Right atrium auricular region (tissue), 2 donors: ENCODE measurements at places on chromosomes 16 and 17.
A peak's percentile ranks its signal among the peaks of the same experiment; 100 is the strongest.

DNA sequence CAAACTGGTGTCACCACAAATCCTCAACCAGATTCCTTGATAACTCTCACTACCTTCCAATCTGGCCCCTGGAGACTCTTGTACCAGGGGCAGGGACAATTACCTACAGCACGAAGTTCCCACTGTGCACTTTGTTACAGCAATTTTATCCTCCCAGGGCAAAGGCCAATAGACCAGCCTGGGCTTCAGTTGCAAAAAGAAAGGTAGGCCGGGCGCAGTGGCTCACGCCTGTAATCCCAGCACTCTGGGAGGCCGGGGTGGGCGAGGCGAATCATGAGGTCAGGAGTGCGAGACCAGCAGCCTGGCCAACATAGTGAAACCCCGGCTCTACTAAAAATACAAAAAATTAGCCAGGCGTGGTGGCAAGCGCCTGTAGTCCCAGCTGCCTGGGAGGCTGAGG is 36.9 kb downstream of the USP7 start:
- DNase-seq = no peak

GRCh38 chr17:21242780-21243515 is 10.3 kb downstream of the NATD1 start:
- DNase-seq = no peak

- no peak for DNase-seq
These were observed 71.3 kb downstream of the IRX5 start for GRCh38 chr16:55001931-55002330.

- no peak for DNase-seq
These were observed 7.6 kb downstream of the RUNDC3A start for GRCh38 chr17:44315760-44316731.

GRCh38 chr16:51430716-51431369 is 279.8 kb upstream of the SALL1 start:
- no peak for DNase-seq

DNA sequence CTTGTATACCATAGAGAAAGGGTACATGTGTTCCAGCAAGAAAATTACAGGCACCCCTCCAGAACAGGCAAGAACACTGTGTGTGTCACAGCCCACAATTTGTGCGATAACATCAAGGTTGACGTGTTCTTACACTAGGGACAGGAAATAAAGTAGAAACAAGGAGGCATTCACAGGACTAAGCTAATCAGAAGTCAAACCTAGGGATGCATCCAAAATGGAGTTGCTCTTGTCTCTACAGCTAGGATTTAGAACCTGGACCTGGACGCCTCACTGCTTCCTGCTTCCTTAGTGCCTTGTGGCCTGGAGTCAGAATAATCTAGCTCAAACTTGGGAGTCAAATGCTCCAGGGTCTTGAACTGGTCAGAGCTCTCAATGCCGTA is 41.3 kb downstream of the GINS3 start:
- DNase-seq = no peak

GRCh38 chr17:45367216-45367615 is 50.4 kb upstream of the MAP3K14 start:
- DNase-seq = no peak

GRCh38 chr17:49527927-49528651 is 33.0 kb downstream of the NGFR start:
- no peak for DNase-seq

- peak; percentile 76 for DNase-seq
These were observed 30.8 kb downstream of the USP10 start for GRCh38 chr16:84730406-84731106.

DNA sequence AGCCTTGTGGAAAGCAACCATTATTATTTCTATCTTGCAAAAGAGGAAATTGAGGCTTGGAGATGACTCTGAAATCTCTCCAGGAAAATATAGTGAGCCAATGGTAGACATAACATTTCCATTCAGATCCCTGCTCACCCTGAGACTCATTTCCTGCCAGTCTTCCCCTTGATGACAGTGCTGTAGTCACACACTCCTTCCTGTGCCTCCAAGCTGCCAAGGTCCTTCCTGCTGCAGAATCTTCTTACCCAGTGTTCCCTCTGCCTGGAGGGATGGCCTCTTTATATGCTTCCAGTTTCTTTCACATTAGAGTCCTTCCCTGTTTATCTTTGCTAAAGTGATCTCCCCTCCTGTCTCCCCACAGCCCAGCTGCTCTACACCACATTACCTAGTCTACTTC is 648.1 kb downstream of the TOX3 start:
- DNase-seq = no peak

- DNase-seq = no peak
These were observed 63.5 kb downstream of the TANC2 start for GRCh38 chr17:63029541-63029940.

DNA sequence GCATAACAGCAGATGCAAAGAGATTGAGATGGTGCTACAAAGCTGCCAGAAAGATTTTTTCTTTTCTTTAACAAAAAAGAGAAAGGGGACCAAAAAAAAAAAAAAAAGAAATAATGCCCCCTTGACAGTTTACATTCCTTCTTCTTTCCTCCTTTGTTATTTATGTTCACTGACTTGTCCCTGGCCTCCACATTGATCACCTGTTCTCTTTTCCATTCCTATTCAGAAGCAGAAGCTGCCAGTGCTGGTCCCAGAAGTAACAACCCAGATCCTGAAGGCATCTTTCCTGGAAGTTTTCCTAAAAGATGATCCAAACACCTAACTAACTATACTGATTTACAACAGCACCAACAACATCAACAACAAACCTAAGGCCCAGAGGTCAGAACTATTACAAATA is 728.1 kb downstream of the KCNJ2 start:
- DNase-seq = no peak

- no peak for DNase-seq
These were observed 115.0 kb downstream of the RAB11FIP4 start for GRCh38 chr17:31506517-31506916.

DNA sequence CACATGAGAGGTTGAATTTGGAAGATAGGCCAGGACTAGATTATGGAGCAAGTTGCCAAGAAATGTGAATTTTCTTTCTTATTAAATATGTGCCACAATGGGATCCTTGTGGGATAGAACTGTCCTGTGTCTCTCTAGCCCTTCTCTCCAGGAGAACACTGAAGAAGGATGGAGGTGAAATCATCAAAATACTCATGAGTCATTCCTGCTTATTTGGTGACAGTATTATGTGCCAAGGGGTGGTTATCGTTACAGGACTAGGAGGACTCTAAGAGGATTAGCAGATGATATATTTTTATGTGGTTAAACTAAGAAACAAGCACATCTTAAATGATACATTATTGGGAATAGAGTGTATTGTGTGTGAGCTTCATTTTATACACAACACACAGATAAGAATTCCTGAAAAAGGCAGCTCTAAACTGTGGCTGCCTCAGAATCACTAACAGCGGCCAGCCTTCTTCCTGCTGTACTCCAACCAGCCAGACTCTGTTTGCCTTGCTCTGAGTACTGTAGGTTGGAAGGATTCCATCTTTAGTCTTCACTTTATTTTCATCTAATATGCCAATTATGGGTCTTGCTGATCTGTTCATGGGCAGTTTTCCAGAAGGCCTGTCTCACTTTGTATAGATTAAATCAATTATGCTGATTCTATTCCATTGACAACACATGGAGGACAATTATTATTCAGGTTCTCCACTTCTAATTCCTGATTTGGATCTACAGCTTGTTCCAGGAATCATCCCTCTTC is 325.8 kb downstream of the ABCC12 start:
- DNase-seq = no peak

DNA sequence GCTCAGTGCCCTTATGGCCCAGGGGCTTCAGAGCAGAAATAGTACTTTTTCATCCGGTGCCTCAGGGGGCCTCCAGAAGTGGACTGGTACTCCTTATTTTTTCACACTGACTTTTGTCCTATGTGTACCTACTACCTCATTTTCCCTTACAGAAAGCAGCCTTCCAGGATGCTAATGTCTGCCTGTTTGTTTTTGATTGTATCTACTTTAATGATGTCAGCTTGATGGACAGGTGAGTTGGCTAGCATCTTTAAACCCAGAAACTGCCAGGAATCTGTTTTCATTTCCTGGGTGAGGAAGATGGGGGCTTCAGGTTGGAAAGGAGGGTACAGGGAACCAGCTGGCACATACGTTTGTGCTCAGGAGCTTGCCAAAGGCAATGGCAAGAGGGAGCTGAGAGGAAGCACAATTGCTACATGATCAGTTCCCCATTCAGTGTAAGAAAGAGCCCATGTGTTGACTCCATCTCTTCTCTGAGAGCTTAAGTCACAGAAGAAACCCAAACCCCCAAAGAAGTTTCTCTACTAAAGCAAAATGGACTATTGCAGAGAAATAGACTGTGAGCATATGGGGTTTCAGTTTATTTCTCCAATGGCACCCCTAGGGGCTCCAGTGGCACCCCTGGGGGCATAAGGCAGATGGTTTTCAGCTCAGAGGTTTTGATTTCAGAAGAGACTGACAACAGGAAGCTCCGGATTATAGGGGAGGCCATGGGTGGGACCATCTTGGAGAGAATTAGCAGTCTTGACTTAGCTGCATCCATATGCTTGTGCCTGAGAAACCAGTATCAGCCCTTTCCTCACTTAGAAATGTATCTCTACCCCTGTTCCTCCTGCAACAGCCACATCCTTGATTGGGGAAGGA is 16.3 kb downstream of the LIG3 start:
- DNase-seq = no peak

DNA sequence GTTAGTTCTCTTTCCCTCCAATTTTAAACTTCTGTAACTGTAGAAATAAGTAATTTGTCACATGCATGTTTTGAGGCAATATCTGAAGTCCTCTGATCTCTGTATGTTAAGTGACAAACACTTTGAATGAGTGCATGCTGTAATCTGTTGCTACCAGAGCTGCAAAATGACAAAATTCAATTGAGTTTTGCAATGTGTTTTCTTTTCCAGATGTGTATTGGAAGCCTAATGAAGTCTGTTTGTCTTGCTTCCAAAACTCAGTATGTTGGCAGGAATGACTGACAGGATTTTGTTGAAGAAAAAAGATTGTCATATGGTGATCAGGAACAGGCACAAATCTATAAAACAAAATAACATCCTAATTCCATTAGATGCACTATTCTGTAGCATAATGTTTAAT is 561.6 kb upstream of the CDH8 start:
- no peak for DNase-seq

GRCh38 chr16:58658796-58659211 is 25.8 kb downstream of the SLC38A7 start:
- DNase-seq = no peak

- DNase-seq = no peak
These were observed 36.1 kb downstream of the GPATCH8 start for GRCh38 chr17:44467108-44467507.

GRCh38 chr17:33989361-33990148 is 265.5 kb upstream of the CCL2 start:
- peak; percentile 18 for DNase-seq

DNA sequence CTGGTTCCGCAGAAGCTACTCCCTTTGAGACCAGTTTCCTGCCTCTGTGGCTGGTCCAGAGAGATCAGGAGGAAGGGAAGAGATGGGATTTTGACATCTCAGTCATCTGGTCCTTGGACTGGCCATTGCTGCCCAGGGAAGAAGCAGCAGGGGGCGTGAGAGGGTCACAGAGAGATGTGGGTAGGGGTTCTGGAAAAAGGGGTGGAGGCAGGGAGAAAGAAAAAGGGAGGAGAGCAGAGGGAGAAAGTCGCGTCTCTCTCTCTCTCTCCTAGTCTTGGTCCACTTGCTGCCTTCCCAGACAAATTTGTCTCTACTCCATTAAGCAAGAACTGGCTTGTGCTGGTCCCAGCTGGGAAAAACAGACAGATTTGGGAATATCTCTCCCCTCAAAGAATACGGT is 4.4 kb downstream of the SHBG start:
- DNase-seq = no peak

DNA sequence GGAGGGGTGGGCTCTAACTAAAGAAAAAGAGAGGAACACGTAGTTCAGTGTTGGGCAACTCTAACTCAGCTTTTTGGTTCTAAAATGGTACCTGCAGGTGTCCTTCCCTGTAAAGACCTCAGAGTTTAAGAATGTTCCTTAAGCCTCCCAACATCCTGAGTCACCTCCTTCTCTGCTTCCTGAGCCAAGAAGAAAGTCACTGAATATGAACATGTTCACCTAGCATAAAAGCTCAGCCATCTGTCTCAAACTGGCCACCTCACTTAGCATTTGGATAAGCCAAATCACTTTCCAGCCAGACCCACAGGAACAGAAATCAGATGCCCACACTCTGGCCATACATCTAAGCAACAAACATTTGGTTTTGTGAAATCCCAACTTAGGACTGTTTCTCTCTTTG is 3.7 kb downstream of the TMEM98 start:
- no peak for DNase-seq

- DNase-seq = no peak
These were observed 78.0 kb downstream of the YPEL2 start for GRCh38 chr17:59409336-59410048.

- DNase-seq = no peak
These were observed 34.1 kb downstream of the IL21R start for GRCh38 chr16:27436065-27436464.

- peak; percentile 79 for DNase-seq
These were observed 585.4 kb downstream of the WWOX start for GRCh38 chr16:78684655-78685375.

GRCh38 chr16:79248351-79248750 is 352.2 kb downstream of the MAF start:
- no peak for DNase-seq

- DNase-seq = no peak
These were observed 7.0 kb downstream of the RNF227 start for GRCh38 chr17:7909089-7909488.

GRCh38 chr17:30363715-30364202 is 15.0 kb upstream of the CPD start:
- no peak for DNase-seq

- peak; percentile 76 for DNase-seq
These were observed 54.9 kb downstream of the SREBF1 start for GRCh38 chr17:17781591-17782496.

DNA sequence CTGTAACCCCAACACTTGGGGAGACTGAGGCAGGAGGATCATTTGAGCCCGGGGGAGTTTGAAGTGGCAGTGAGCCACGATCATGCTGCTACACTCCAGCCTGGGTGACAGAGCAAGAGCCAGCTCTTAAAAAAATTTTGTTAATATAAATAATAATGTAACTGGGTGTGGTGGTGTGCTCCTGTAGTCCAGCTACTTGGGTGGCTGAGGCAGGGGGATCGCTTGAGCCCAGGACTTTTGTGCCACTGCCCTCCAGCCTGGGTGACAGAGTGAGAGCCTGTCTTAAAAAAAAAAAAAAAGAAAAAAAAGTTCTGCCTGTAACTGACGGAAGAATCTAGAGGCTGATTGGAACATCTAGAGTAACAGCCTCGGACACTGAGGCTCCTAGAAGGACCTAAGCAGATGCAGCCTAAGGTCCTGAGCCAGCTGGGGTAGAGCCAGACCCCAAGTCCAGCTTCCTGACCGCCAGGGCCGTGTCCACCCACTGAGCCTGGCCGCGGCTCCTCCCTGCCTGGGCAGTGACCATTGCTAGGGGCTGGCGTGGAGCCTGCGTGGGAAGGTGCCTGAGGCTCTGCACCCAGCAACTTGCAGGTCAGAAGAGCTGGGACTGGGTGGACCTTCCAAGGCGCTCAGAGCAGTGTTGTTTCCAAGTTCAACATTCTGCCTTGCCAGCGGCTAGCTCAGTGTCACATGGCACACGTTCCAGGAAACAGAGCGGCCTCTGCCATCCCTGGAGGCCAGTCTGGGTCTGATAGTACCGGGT is 209.4 kb upstream of the CIBAR2 start:
- peak; percentile 98 for DNase-seq
